ENCODE measurements at places on chromosomes 4 and X.

- DNase-seq, result peak; percentile 45
These were observed 24.2 kb upstream of the CSF2RA start for GRCh38 chrX:1244164-1245076.

DNA sequence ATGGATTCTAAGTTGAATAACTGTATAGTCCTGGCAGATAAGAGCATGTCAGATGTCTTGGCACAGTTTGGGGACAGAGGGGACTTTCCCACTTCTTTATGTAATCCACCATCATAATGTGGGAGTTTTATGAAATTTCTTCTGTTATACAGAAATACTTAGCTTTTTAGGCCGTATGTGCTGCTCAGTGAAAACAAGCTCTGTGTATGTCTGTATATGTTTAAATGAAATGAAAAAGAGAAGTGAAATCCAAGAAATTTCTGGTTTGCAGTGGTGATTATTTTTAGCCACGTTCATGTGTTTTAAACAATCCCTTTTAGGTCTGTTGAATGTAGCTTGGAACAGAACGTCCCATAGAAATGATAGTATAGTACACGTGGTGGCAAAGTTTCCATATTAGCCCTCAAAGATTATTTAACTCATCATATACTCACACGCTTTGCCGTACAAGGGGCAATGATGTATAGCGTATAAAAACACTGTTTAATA is 41.0 kb downstream of the GAB1 start:
- DNase-seq, result no peak

DNA sequence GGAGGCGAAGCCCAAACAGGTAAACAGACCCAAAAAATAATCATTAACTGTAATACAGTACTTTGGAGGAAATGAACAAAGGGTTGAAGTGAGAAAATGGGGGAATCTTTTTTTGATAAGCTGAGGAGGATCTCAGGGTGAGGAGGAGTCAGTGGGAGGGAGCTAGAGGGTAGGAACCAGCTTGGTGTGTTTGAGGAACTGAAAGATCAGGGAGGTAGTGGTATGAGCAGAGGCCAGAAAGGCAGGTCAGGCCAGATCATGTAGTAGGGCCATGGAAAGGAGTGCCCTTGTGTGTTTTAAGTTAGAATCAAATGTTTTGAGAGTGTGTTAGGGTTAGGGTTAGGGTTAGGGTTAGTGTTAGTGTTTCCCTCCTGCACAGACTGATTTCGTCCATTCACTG is 48.8 kb downstream of the PPP2R2C start:
- DNase-seq, result no peak

- no peak for DNase-seq
These were observed 43.1 kb downstream of the ATRX start for GRCh38 chrX:77742788-77743476.

DNA sequence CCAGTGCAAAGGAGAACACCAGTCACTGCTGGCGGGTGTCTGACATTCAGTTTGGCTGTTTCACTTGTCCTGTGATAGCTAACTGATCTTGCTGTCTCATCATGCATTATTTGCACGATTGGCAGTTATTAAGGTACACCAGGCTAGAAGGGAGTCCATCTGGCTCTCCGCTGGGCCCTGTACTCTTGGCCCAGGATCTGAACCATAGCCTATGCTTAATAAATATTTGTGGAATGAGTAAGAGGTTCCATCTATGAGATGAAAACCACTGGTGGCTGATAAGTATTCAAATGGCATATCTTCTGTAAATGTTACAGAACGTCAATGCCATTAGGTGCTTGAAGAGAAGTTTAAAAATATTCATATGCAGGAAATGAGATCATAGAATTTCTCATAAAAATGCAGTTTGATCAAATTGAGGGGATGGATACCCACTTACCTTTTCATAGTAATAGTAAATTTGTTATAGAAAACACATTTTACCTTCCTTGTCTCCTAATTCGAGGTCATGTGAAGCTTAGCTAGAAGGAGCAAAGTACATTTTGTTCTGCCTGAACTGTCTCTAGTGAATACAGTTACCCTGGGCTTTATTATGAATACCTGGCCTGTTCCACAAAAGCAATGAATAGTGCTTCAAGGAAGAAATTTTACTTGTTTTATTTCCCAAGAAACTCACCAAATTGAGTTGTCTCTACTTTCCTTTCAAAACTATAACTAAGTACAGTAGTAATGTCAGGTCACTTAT is 213.5 kb downstream of the CBR4 start:
- DNase-seq, result no peak

GRCh38 chr4:40316782-40317635 is 18.1 kb upstream of the CHRNA9 start:
- no peak for DNase-seq

- no peak for DNase-seq
These were observed 53.4 kb downstream of the HMX1 start for GRCh38 chr4:8818063-8818881.

- DNase-seq, result no peak
These were observed 3.4 kb downstream of the CD38 start for GRCh38 chr4:15781427-15782095.

- no peak for DNase-seq
These were observed 275.7 kb upstream of the RASGEF1B start for GRCh38 chr4:81747242-81747930.
